ENCODE measurements at places on chromosomes 11 and 22. TPM values are rescaled to one million over a fixed set of nuclear protein-coding genes. Genes with fewer than 3 reads are reported as not detected.

The OR52N4 gene
- total RNA-seq = not detected

The CSF2RB gene
- 5.8 TPM for total RNA-seq

The RIN1 gene
- total RNA-seq = 3.7 TPM

The TMPRSS4 gene
- 1.1 TPM for total RNA-seq

The SPDYC gene
- not detected for total RNA-seq

The DKK3 gene
- 22.0 TPM for total RNA-seq

The ROBO4 gene
- 17.5 TPM for total RNA-seq

The DCHS1 gene
- total RNA-seq = 10.8 TPM

The HORMAD2 gene
- total RNA-seq = not detected

The NAA40 gene
- total RNA-seq = 11.2 TPM

The DEPDC7 gene
- not detected for total RNA-seq

The YPEL4 gene
- 3.5 TPM for total RNA-seq

The DRD2 gene
- not detected for total RNA-seq

The PRDX5 gene
- 219 TPM for total RNA-seq

The MRPL23 gene
- total RNA-seq = 142 TPM

The BLID gene
- total RNA-seq = not detected

The SYNGR1 gene
- total RNA-seq = 3.7 TPM

The KLHL35 gene
- total RNA-seq = 1.3 TPM

The NCF4 gene
- total RNA-seq = 35.2 TPM

The CABP7 gene
- not detected for total RNA-seq

The SCGB1A1 gene
- not detected for total RNA-seq

The H19 gene
- total RNA-seq = 338 TPM

The TRIM22 gene
- 96.8 TPM for total RNA-seq

The ROBO3 gene
- 10.7 TPM for total RNA-seq

The MRGPRX3 gene
- total RNA-seq = not detected

The BEST1 gene
- total RNA-seq = 8.8 TPM

The BCO2 gene
- 6.4 TPM for total RNA-seq
